ENCODE measurements at places on chromosomes 4 and X.
A peak's percentile ranks its signal among the peaks of the same experiment; 100 is the strongest.

- DNase-seq: no peak
Observed at GRCh38 chr4:28916585-28916984, 1803.6 kb upstream of the PCDH7 start.

DNA sequence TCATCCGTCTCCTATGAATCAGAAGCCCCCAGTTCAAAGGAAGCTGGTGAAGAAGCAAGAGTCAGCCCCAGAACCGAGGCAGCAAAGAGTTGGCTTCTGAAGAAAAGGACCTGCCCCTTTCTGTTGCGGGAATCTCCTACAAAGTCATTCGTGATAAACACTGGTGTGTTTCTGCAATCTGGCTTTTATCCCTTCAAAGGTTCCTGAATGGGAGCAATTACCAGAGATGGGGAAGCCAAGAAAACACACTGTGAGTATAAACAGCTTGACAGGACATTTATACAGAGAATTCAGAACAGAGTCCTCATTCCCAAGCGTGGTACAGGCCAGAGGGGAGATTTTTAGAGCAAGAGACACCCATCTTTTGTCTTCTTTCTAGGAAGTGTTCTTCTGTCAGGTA lies 226.8 kb upstream of the LNX1 start:
- DNase-seq: no peak

- DNase-seq: no peak
Observed at GRCh38 chr4:123579961-123580360, 183.4 kb downstream of the SPRY1 start.

- no peak for DNase-seq
Observed at GRCh38 chrX:46850771-46851170, 13.9 kb downstream of the RP2 start.

DNA sequence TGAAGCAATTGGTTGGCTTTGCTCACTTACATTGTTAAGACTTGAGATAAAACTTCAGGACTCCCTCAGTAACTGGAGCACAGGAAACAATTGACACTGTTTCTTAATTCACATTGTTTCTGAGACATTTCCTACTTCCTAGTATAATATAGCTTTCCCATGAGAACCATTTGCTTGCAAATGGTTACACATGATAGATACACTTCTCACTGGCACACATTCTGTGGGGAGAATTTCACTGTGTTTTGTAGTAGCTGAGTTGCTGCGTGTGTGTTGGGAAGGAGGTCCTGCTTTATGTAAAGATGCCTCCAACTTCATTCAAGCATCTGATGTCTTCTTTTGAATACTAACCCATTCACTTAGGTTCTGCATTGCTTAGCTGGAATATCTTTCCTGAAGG lies 85.3 kb upstream of the SLC4A4 start:
- no peak for DNase-seq

DNA sequence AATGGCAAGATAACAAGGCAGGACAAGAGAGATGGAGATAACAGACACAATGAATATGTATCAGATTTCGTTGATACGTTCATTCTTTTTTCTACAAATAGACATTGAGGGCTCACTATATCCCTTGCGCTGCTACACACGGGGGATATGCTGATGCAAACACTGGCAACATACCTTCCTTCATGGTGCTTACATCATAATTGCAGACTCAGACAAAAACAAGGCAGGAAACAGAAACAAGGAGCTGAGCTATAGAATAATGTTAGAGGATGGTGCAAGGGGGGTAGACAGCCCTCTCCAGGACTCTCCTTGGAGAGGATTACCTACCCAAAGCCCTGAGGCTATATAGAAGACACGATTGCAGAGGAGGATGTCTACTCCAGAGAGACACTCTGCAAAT lies 1069.5 kb downstream of the DMD start:
- no peak for DNase-seq

DNA sequence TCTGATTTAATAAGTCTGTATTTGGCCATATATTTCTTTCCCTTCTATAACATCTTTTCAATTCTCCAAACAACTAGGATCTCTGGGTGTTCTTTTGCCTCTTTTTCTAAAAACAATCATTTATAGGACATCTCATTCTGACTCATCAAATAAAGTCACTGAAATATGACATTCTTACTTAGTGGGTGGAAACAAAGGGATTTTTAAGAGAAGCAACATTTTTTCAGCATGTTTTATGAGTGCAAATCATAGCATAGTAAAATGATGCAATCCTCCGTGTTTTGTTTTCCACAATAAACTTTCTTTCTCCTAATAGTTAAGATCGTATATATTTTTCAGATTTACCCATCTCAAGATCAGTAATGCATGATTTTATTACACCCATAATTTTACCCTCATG lies 179.8 kb downstream of the SPCS3 start:
- no peak for DNase-seq

GRCh38 chrX:8873956-8874355 lies 72.8 kb upstream of the FAM9A start:
- DNase-seq: no peak

- DNase-seq: no peak
Observed at GRCh38 chr4:108060164-108060563, 70.5 kb downstream of the HADH start.

- no peak for DNase-seq
Observed at GRCh38 chr4:74038086-74038424, 434 bp downstream of the CXCL3 start.

- DNase-seq: no peak
Observed at GRCh38 chr4:104424475-104424941, 70.2 kb downstream of the CXXC4 start.

DNA sequence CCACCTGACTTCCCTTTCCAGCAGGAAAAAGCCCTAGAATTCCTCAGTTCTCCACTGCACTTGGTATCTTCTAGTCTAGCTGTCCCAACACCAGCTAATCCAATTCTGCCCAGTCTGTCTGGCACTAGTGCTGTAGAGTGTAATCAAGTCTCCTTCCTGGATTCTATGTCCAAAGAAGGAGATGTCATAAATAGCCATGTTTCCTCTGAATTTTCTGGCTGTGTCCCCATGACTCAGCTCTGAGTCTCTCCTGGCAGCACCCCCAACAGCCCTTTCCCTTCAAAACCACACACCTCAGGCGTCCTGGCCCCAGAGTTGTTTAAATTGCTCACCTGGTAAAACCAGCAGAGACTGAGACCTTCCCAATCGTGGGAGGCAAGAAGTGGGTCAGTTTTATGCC lies 197.2 kb downstream of the GRXCR1 start:
- no peak for DNase-seq

DNA sequence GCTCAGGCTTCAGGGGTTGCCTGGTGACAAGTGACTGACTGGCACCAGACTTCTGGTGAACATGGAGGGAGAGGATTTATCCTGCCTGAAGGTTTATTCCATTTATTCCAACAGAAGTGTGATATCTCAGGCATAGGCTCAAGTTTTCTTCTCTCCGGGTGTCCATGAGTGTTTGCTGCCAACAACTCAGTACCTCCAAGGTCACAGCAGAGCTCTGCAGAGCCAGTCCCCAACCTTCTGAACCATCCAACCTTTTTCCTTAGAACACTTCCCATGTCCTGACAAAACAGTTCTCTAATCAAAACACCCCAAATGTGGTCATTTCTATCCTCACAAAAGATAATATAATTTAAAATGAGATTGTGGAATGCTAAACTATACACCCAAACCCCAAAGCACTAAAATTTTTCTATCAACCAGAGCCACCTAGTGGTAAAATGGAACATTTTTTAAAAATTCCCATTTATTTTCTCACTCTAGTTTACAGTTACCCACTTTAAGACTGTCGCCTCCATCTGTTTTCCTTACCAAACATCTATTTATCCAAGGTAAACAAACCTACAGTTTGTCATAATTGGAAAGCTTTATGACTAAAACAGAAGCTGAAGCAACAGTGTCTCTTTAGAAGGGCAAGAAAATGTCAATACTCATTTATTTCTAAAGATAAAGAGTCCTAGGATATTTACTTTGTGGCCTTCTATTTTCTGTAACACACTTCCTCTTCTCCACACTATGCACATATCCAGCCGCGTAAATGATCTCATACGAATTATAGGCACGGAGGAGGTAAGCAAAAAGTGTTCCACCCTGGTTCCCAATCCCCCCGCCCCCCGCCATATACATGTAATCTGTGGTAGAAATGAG lies 39.5 kb downstream of the TMEM154 start:
- DNase-seq: no peak

- DNase-seq: no peak
Observed at GRCh38 chrX:110153896-110154295, 151.0 kb downstream of the TMEM164 start.

DNA sequence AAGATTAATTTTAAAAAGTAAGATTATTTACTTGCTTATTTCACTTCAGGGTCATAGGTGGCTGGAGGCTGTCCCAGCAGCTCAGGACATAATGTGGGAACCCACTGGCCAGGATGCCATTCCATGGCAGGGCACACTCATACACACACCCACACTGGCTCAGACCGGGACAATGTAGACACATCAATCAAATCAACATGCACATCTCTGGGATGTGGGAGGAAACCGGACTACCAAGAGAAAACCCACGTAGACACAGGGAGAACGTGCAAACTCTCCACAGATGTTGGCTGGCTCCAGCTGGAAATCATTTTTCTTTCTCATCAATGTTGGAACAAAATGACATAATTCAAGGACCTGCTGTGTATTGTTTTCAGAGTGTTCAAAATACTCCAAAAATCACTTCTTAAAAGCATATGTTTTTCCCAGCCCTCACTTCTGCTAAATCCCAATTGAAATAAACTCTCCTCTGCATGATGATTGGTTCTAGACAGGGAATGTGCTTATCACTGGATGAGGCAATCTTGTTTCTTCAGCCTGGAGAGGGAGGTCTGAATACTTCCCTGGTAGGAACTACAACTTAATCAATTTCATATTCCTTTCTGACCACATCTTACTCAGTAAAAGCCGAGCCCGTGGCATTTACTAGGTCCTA lies 18.6 kb upstream of the CPE start:
- DNase-seq: no peak

GRCh38 chrX:154056770-154057241 lies 37.1 kb upstream of the IRAK1 start:
- no peak for DNase-seq

DNA sequence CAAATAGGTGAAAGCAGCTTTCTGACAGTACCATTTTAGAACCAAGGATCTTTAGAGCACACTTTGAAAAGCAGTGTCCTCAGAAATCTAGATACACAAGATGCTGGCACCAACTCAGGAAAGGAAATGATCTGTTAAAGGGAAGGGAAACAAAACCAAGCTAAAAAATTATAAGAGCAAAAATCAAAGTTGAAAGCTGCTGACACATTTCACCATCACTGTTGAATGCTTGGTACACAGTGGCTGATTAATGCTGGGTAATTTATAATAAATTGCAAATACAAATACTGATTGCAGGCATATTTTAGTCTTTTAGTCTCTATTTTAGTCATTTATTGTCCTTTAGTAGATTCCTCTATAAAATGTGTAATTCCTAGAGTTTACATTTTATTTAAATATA lies 1540.1 kb upstream of the PCDH10 start:
- no peak for DNase-seq

- DNase-seq: no peak
Observed at GRCh38 chrX:40064055-40064597, 33.6 kb downstream of the BCOR start.

GRCh38 chrX:94435799-94436198 lies 761.8 kb downstream of the FAM133A start:
- DNase-seq: no peak

- no peak for DNase-seq
Observed at GRCh38 chr4:111595456-111595855, 549.8 kb upstream of the FAM241A start.

DNA sequence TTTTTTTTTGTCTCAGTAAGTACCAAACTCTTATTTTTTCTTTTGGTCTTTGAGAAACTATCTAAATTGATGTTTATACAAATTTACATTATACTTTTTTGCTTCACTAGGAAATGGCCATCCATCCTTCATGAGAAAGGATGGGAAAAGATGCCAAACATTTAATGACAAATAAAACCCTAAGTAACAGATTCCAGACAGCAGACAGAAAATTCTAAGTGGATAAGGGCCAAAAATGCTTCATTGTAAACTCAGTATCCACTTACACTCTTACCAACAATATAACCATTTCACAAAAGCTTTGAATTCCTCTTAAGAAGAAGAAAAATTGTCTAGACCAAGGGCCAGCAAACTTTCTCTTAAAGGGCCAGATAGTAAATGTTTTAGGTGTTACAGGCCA lies 3.5 kb downstream of the GUCY1B1 start:
- no peak for DNase-seq

DNA sequence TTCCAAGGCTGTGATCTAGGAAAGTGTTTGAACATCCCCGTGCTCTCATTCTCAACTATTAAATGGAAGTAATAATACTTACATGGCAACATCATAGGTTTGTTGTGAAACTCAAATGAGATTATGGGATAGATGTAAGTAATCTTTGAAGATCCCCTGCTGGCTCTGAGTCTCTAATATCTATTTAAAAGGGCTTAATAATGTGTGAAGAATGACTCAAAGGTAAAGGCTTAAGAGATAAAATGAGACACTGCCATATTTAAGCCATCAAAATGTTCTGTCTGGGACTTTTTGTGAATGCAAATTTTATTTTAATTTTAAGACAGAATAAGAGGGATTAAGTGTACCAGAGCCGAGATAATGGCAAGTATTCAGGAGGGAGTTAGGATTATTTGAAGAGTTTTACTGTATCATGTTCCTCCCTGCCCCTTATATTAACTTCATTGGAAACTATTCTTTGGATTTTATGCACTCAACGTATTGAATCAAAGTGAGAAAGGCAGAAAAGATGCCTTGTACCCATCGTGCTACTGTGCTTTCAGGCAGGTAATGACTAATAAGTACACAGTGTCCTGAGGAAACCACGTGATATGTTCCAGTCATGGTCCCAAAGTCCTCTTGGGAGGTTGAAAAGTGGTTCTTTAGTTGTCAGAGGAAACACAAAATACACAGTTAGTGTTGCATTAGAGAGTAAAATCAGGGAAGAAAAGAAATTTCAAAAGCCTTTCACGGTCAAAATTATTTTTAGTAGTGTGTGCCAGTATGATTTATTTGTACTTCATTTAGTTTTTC lies 192.4 kb downstream of the RBM46 start:
- no peak for DNase-seq

- DNase-seq: peak; percentile 60
Observed at GRCh38 chrX:64394874-64395567, at the start of gene MTMR8. Gene MTMR8, minus strand, starts transcription at chrX:64395452. Its CDS starts 89 bp downstream, at chrX:64395363.

DNA sequence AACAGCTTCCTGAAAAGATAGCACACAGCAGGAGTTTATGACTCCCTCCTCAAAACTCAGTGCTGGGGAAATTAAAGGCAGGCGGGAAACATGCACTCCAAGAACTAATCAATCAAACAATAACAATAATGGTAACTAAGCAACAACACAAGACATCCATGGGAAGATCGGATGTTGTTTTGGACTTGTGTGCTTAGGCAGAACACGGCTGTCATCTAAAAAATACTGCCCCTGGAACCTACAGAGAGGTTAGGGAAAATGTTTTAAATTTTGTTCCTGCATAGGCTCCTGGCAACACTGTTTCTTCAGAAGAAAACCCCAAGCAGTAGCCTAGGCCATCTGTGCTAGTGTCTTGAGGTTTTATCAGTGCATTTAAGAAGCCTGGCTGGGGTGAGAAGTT lies 1378.2 kb downstream of the STIM2 start:
- DNase-seq: no peak

GRCh38 chr4:70754990-70755688 lies 33.4 kb downstream of the RUFY3 start:
- DNase-seq: no peak

All from activated CD8-positive, alpha-beta memory T cell treated with anti-CD3 and anti-CD28 coated beads for 1 hour (primary cell).